ENCODE measurements at places on chromosomes 2 and 18.

DNA sequence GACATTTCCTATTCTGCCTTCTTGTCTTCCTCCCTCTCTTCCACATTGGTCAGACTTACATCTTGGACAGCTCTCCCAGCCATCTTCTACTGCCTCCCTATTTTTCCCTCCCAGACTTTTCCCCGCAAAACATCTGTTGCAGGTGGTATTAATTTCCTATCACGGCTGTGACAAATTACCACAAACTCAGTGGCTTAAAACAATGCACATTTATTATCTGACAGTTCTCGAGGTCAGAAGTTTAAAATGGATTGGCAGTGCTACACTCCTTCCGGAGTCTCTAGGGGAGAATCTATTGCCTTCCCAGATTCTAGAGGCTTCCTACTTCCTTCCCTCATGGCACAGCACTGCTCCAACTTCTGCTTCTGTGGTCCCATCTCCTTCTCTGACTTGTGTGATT is 33.3 kb downstream of the STRADB start:
- no peak for DNase-seq

GRCh38 chr2:239961662-239962613 is 63.2 kb downstream of the NDUFA10 start:
- DNase-seq, result no peak

DNA sequence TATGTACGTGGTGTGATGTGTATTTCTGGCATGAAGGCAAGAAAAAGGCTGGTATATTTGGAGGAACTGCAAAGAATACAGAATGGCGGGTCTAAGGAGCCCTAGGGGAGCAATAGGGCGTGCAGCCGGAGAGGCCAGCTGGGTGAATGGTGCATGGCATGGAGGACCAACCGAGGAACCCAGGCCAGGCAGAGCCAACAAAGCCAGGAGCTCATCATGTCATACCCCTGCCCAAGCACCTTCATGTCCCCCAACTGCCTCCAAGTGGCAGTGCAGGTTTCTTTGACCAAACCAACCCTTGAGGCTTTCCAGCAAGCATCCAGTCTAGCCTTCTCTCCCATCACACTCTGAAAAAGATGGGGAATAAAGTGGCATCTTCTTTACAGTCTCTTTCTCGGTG is 8.9 kb upstream of the KCNK3 start:
- DNase-seq, result no peak

- peak; percentile 99 for DNase-seq
These were observed 129.8 kb upstream of the TANK start for GRCh38 chr2:161030260-161031063.

DNA sequence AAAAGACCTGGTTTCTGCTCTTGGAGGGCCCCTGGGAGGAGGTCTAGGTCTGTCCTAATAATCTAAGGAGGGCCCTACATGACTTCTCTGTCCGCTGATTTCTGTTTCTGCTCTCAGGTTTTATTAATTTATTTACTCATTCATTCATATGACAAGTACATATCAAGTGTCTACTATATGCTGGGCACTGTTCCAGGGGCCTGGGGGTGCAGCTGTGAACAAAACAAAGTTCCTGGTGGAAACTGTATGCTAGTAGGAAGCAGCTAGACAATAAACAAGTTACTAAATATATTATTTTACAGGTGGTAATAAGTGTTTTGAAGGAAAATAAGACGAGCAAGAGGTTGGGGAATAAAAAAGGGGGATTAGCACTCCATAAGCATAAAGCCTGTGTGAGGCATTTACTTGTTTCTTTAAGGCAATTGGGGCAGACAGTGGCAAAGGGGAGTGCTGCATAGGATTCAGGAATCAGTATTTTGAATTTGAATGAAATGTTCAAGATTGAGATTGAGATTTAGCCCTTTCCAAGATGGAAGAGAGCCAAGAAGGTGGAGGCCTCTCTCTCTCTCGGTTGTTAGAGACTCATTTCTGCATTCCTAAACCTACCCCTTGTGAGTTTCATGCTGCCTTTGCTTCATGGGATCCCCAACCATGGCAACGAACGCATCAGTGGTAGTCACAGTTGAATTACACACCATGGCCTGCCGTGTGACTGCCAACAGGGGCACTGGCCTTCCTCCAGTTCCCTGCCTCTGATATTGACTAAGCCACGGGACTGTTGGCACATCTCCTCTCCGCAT is 28.3 kb downstream of the DRC1 start:
- peak; percentile 30 for DNase-seq

GRCh38 chr2:71791061-71791450 is 337.7 kb downstream of the DYSF start:
- DNase-seq, result no peak

- no peak for DNase-seq
These were observed 2.5 kb upstream of the IFIH1 start for GRCh38 chr2:162320864-162321517.

DNA sequence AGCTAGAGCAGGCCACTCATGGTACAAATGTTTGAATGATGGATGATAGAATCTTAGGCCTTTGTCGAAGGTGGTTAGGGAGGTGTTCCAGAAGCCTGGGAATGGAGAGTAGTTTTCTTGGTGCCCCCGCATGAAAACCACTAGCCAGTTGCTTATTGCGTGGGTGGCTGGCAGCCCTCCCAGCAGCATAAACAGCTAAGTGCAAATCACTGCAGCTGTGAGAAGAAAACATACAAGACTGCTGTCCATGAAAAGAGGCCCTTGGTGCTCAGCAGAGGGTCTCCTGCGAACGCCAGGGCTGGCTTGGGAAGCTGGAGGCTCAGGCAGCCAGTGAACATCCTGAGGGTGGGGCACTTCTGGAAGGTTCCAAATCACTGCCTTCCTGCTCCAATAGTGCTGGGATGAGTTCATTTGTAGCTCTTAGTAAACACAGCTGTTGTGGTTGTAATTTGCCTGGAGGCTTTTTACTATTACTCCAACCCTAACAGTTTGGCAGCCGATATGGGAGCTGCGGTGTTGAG is 118.8 kb downstream of the MGAT5 start:
- peak; percentile 66 for DNase-seq

GRCh38 chr18:78268226-78268988 is 711.2 kb upstream of the SALL3 start:
- no peak for DNase-seq

DNA sequence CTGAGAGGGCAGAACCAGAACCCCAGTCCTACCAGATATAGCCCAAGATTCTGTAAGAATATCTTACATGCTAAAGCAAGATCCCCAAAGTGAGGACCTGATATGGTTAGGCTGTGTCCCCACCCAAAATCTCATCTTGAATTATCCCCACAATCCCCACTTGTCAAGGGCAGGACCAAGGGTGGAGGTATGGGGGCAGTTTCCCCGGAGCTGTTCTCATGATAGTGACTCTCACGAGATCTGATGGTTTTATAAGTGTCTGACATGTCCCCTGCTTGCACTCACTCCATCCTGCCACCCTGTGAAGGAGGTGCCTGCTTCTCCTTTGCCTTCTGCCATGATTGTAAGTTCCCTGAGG is 19.9 kb downstream of the TTC32 start:
- DNase-seq, result no peak

DNA sequence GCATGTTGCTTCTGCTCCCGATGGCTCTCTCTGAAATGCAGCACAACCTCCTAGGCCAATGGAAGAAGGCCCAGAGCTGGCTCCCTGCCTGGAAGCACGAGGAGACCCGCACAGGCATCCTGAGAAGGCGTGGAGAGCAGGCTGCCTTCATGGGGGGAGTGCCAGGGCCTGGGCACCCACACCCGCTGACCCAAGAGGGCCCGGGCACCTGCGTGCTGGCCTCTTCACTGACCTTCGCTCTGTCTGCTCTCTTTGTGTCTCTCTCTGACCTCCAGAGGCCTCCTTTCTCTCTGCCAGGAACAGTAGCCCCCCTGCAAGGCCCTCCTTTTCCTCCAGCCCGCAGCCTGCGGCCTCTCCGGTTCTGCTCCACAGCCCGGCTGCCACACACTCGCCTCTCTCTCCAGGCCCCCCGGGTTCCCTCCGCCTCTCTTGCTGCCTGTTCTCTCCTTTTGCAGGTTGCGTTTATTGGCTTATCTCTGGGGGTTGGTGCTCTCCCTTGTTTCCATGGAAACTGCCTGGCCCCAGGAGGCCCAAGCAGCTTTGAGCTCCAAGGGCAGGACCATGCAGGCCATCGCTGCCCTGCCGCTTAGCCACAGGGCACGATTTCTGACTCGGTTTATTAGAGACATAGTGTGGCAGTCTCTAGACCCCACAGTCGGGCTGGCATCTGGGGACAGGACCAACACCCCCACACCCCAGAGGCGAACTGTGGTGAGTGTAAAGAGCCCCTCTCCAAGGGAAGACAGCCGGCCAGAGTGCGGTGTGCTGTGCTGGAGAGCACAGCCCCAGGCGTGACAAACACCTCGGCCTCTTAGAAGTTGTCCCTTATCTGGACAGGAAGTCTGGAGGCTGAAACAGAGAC is 1.7 kb downstream of the MZT2B start:
- DNase-seq, result peak; percentile 59

DNA sequence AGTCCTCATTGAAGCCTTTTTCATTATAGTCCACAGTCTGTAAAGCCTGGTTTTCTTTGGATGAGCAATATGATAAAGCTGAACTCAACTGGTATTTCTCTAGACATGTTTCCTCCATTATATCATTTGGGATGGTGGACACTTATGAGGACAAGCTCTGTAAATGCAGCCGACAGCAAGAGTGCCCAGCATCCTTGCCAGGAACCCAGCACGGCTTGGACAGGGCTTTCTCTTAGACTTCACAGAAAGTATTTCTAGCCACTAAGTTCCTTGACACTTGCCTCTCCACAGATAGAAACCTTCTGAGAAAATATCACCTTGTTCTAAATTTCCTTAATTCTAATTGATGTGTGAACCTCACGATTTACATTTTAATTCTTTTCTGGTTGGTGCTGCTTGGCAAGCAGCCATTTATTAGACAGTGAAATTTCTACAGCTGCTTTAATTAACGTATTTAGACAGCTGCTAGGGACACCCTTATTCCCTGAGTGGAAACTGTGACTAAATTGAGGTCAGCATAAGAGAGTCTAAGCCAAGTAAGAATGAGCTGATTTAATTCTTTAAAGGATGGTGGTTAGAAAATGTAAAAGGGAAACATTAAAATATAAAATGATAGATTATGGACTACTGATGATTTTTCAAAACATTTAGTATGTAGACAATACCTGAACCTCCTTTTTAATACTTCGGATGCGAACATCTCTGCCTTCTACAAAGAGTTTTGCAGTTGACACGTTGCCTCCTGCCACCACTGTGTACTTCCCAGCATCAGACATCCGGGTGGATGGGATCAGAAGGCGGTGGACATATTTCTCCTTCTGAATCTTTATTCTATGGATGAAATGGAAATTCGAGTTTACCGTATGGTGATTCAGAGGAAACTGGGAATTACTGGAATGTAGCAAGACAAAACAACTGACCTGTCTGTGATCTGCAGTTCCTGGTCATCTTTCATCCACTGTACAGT is 39.8 kb downstream of the TTN start:
- DNase-seq, result no peak

DNA sequence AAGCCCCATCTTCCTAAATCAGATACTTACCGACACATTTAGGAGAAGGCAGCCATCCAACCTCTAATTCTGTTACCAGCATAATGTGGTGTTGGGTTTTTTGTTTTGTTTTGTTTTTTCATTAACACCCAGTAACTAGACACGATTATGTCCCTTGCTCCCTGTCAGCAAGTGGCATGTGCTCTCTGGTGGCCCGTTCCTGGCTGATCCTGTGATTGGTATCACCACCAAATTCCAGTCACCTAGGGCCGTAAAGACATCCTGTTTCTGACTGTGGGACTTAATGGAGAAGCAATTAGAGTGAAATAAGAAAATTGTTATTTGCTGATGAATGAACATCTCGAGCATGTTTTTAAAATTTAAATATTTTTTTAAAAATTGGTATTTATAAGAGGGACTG is 5.9 kb upstream of the DLX1 start:
- no peak for DNase-seq

DNA sequence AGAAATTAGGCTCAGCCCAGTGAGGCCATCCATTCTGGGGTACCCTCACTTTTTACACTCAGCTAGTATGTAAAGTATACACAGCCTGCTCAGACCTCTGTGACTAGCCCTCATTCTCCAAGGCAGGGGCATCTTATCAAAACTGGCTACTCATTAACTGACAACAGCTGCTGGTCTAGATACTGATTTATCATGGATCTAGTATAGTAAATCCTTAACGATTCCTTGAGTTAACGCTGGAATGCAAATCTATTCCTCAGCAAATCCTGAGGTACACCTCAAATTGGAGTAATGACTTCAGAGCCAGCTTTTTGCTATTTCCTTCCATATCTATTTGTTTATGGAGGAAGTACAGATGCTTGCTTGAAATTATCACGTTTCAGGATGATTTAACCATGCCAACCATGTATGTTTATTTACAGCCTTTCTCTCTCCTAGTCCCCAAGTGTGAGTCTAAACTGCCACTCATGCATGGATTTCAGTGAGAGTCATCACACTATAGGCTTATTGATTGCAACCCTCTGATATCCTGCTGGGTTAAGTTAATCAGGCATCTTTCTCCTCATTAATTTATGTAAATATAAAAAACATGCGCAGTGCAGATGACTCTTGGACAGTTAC is 70.2 kb upstream of the DOK6 start:
- DNase-seq, result no peak

- DNase-seq, result no peak
These were observed 22.1 kb downstream of the ACADL start for GRCh38 chr2:210203147-210203546.

DNA sequence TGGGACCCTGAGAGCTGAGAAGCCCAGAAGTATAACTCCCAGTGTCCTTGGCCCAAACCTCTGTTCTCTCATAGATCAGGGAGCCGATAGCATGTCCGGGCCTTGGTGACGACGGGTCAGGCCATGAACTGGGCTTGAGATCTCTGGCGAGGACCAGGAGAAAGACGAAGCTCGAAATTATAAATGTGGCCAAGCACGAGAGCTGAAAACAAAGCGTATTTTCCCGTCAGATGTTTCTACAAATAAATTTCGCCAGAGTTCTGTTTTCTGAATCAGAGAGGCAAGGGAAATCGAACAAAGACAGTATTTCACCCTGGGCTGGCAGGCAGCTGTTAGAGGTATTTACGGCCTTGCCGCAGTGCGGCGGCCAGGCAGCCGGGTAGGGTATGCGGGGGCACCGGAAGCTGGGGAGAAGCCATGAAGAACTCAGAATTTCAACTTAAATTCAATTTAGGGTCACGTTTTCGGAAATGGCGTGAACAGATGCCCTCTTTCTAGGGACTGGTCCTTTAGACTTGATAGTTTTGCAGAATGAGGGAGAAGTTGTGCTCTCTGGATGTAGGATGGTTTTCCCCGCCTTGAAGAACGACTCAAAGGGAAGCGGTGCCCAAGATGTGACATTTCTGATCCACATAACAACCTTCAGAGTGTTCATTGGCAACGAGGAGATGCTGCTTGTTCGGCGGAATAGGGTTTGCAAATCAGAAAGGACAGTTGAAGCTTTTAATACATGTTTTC is 9.6 kb downstream of the HOXD8 start:
- no peak for DNase-seq

DNA sequence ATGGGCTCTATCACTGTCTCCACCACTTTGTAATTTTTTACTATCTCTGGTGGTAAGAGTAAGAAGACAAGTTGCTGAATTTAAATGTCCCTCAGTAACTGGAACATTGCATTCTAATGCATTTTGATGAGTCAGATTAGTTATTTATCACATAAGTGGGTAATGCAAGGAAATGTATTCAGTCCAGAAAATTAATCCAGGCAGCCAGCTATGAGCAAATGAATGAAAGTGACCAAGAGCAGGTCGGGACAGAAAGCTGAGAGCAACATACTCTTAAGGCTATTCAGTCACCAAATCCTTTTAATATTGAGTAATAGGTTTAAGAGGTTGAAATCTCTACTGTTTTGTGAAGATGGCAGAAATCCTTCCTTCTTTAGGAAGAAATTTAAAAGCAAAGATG is 265.5 kb upstream of the PARD3B start:
- no peak for DNase-seq

GRCh38 chr2:31327505-31327904 is 87.0 kb downstream of the XDH start:
- DNase-seq, result peak; percentile 37
